ENCODE measurements at places on chromosomes 4 and X.
A peak's percentile ranks its signal among the peaks of the same experiment; 100 is the strongest.

DNA sequence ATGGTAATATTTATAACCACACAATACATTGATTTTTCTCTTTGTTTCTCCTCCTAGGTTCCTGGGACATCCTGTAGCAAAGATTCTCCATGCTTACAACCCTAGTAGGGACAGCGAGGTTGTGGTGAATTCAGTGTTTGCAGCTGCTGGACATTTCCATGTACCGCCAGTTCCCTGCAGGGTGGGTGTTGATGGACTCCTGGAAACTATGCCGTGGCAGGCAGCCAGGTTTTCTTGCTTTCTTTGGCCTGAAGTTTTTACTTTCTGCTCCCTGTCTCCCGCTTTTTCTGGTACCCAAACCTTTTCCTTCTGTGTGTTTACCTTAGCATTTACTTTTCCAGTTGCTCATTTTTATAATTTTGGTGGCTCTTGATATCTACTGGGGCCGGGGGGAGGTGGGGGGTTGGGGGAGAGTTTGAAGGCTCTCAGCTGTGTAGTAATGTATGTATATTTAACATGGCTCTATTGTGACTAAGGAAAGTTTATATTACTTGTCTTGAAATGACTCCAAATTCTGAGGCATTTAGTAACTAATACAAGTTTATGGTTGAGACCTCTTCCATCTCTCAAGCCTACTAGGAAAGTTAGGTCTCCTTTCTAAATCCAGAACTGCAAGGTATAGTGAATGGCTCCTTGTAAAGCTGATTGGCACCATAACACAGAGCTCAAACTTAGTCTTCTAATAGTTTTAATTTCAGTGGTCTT is 89.7 kb downstream of the TMEM131L start:
- no peak for DNase-seq

- peak; percentile 48 for DNase-seq
These were observed 7.6 kb upstream of the HSD17B10 start for GRCh38 chrX:53441531-53442321.

GRCh38 chr4:78829296-78829695 is 53.1 kb downstream of the BMP2K start:
- DNase-seq, result no peak

DNA sequence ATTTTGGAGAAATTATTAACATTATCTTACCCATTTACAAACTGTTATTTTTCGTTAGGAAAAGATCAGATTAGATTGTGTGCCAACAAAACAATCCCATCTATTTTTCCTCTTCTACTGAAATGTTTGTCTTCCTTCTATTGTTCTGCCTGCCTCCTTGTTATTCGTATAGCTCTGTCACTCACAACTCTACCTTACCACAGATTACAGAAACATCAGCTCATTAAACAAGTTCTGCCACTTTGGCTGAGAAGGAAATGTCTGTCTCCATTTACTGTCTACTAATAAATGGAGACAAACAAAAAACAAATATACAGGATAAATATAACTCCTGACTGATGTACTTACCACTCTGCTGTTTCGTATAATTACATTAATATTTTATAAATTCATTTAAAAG is 211.4 kb downstream of the ENOX2 start:
- DNase-seq, result no peak

- DNase-seq, result no peak
These were observed 43.1 kb upstream of the TMPRSS11E start for GRCh38 chr4:68404153-68404552.

All from common myeloid progenitor, CD34-positive (primary cell).